ENCODE measurements at places on chromosomes 12 and 14.

- no peaks in the 10 kb centered on the region for H3K4me1 ChIP-seq
- no peak overlapping the region for H3K4me3 ChIP-seq
- no peak for ATAC-seq
- H3K36me3 ChIP-seq: no peaks in the 10 kb centered on the region
These were observed 1.2 kb downstream of the SLCO1C1 start for GRCh38 chr12:20696181-20696905.

- H3K36me3 ChIP-seq: peaks cover 18% of the 10 kb centered on the region
- peaks cover 50% of the 10 kb centered on the region for H3K4me1 ChIP-seq
- peak overlapping the region; percentile 97 for H3K27ac ChIP-seq
- no peaks in the 10 kb centered on the region for H3K27me3 ChIP-seq
- peak overlapping the region; percentile 97 for H3K4me3 ChIP-seq
These were observed 2.4 kb upstream of the NAB2 start for GRCh38 chr12:57086493-57087009.

GRCh38 chr14:65045006-65045405 is 57.3 kb downstream of the MAX start:
- H3K27ac ChIP-seq: no peak overlapping the region
- ATAC-seq: no peak
- peaks cover 38% of the 10 kb centered on the region for H3K36me3 ChIP-seq
- no peaks in the 10 kb centered on the region for H3K27me3 ChIP-seq

GRCh38 chr12:130116791-130117190 is 45.5 kb upstream of the FZD10 start:
- no peaks in the 10 kb centered on the region for H3K4me1 ChIP-seq
- no peak overlapping the region for H3K4me3 ChIP-seq
- ATAC-seq: no peak
- no peaks in the 10 kb centered on the region for H3K36me3 ChIP-seq
- H3K27ac ChIP-seq: no peak overlapping the region

DNA sequence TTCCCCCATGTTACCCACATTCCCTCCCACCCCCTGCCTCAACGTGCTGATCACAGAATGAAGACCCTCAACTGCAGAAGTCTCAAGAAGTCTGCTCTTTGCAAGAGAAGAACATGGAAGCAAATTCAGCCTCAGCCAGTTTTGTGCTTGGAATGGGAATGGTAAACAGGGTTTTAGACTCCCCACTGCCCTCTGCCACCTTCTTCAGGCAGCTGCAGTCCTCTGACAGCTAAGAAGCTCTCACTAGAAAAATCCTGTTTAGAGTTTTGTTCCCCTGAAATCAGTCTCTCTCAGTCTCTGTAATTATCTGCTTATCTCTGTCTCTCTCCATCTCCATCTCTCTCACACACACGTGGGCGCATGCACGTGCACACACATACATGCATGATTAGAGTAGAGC is 85.4 kb downstream of the CRACR2A start:
- no peak overlapping the region for H3K4me3 ChIP-seq
- H3K27ac ChIP-seq: no peak overlapping the region
- ATAC-seq: no peak
- no peaks in the 10 kb centered on the region for H3K27me3 ChIP-seq
- H3K4me1 ChIP-seq: no peaks in the 10 kb centered on the region

DNA sequence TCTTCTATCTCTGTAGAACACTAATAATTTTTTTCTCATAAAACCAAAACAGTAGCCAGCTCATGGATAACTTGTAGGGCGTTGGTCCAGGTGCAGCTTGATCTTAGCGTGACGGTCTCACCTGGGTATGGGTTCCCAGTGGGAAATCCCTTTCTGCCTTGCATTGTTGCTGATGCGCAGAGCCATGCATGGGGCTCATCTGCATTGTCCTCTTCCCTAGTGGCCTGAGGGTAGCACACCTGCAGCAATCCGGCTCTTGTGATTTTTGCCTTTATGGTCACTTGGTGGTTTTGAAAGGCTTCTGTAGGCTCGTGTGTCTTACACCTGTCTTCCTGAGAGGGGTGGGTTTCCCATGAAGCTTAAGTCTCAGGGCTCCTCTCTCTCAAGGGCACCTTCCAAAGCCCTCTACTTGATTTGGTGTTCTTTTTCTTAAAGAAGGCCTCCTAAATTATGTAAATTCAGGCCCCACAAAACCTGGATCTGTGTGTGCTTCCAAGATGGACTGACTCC is 130.6 kb downstream of the PRKCH start:
- ATAC-seq: no peak
- no peak overlapping the region for H3K4me3 ChIP-seq
- peaks cover 5% of the 10 kb centered on the region for H3K4me1 ChIP-seq
- no peak overlapping the region for H3K27ac ChIP-seq
- peaks cover 13% of the 10 kb centered on the region for H3K27me3 ChIP-seq
- H3K36me3 ChIP-seq: no peaks in the 10 kb centered on the region

DNA sequence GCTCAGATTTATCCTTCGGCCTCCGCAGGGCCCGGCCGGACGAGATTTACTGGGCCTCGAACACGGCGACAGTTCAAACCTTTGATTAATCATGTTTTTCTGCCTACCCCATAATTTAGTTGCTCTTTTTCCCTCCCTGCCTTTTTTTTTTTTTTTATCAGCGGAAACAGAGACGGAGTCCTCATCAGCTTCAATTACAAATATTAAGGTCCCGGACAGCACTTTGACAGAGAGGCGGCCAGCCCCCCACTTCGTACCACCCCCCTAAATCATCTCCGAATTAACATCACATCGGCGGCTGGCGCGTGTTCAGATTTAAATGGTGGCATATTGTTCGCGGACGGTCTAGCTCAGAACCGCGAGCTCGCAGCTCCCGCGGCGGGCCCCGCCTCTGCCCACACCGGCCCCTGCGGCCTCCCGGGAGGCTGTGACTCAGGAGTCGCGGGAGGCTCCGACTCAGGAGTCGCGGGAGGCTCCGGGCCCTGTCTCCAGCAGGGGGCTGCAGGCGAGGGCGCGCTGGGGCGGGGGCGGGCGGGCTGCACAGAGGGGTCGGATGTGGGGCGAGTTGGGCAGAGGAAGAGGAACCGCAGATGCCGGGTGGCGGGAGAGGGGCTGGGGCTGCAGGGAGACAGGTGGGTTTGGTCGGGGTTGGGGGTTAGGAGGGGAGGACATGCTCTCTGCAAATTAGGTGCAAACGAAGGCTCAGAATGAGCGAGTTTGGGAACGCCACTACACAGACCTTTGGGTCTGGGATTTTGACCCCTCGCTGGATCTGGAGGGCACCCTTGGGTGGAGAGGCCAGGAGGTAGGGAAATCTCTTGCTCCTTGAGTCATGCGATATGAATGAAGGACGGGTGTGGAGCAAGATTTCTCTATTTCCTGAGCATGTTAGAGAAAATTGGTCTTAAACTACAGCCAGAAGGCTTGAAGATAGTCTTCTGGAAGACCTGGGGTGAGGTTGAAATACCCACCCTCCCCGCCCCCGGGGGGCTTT is 19.6 kb upstream of the ATP5MC2 start:
- H3K27me3 ChIP-seq: peaks cover 86% of the 10 kb centered on the region
- no peaks in the 10 kb centered on the region for H3K36me3 ChIP-seq
- H3K4me3 ChIP-seq: peak overlapping the region; percentile 63
- peaks cover 36% of the 10 kb centered on the region for H3K4me1 ChIP-seq
- ATAC-seq: peak; percentile 16

DNA sequence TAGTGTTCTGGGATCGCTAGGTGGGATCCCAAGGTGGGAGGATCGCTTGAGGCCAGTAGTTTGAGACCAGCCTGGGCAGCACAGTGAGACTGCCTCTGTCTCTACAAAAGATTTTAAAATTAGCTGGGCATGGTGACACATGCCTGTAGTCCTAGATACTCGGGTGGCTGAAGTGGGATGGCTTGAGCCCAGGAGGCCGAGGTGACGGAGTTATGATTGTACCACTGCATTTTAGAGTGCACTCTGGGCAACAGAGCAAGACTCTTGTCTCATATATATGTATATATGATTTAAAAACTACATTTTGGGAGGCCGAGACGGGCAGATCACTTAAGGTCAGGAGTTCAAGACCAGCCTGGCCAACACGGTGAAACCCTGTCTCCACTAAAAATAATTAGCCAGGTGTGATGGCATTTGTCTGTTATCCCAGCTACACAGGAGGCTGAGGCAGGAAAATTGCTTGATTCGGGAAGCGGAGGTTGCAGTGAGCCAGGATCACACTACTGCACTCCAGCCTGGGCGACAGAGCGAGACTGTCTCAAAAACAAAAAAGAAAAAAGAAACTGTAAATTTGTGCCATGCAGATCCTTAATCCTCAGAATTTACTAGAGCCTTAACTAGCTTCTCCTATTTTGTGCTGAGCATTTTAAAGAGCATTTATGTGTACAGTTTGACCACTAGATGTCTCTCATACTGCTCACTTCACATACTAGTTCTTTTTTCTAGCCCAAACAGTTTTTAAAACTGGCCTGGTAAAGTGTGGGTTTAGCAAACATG is 114.8 kb downstream of the MON2 start:
- peaks cover 24% of the 10 kb centered on the region for H3K36me3 ChIP-seq
- H3K27ac ChIP-seq: no peak overlapping the region
- no peaks in the 10 kb centered on the region for H3K27me3 ChIP-seq
- ATAC-seq: no peak
- H3K4me1 ChIP-seq: peaks cover 10% of the 10 kb centered on the region

GRCh38 chr14:29821242-29821641 is 106.4 kb downstream of the PRKD1 start:
- no peak overlapping the region for H3K4me3 ChIP-seq
- H3K27ac ChIP-seq: no peak overlapping the region
- no peaks in the 10 kb centered on the region for H3K27me3 ChIP-seq

DNA sequence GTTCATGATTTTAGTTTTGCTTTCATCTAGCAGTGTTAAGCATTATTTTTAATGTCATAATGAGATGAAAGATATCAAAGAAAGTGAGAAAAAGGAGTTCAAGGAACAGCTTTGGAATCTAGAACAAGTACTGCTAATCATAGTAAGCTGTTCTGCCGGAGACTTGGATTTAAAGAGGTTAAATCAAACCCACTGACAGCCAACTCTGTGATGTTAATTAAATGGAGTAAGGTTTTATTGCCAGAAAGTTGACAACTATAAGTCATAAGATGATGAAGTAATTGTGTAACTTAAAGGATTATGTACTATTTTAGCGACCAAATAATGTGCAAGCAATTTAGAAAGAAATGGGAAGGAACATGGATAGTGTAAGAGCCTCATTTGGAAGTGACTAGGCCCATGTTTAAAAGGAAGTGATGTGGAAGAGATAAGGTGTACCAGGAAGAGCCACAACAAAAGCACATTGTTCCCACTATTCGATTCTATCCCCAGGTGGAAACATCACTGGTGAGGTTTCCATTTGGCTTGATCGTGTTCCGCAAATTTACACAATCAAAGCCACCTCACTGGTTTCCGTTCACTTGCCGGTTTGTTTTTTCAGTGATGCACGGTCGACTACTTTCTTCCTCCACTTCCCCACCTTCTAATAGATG is 388.5 kb downstream of the PAWR start:
- H3K36me3 ChIP-seq: no peaks in the 10 kb centered on the region
- no peaks in the 10 kb centered on the region for H3K4me1 ChIP-seq
- H3K27ac ChIP-seq: no peak overlapping the region
- ATAC-seq: no peak
- no peaks in the 10 kb centered on the region for H3K27me3 ChIP-seq

DNA sequence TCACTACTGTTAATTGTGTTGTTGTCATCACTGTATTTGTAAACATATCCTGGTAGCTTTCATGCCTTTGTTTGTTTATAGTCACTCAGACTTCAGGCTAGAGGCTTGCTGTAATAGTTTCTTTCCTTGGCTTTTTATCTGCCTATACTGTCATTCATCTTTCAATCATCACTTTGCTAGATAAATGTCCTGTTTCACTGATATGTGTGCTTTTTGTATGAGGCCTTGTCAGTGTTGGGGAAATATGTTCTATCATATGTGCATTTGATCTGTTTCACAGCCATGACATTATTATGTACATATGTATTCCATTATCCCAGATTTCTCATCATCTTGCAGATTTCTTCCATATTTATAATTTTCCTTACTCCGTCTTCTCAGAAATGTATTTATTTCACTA is 558.9 kb upstream of the LRFN5 start:
- no peaks in the 10 kb centered on the region for H3K27me3 ChIP-seq
- no peak overlapping the region for H3K27ac ChIP-seq
- no peaks in the 10 kb centered on the region for H3K4me1 ChIP-seq
- H3K36me3 ChIP-seq: no peaks in the 10 kb centered on the region
- no peak for ATAC-seq
- H3K4me3 ChIP-seq: no peak overlapping the region

DNA sequence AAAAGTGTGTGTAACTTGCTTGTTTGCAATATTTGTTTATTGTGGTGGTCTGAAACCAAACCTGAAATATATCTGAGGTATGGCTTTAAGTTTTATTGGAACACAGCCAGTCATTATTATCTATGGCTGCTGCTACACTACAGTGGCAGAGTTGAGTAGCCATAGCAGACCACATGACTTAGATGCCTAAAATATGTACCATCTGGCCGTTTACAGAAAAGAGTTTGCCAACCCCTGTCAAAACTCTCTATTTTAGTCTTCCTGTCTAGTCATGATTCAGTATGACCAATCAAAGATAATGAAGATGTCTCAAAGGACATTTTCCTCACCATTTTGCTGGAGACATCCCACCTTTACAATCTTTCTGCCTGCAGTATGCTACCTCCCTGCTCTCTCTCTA is 242.3 kb downstream of the ANO6 start:
- no peaks in the 10 kb centered on the region for H3K4me1 ChIP-seq
- ATAC-seq: no peak
- peaks cover 24% of the 10 kb centered on the region for H3K27me3 ChIP-seq
- no peak overlapping the region for H3K27ac ChIP-seq
- no peak overlapping the region for H3K4me3 ChIP-seq

DNA sequence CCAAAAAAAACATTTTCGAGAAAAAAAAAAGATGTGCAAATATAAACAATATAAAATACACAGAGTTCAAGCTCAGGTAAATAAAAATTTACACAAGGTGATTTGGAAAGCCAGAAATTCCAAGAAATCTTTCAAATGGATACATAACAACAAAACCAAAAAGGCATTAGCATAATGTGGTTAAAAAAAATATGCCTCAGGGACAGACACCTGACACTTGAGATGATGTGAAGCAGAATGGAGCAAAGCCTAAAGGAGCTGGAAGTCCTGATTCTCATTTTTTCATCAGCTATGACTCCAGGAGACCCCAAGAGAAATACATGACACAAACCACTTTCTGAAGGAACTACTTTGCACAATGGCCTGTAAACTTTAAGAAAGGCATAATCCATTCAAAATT is 98.6 kb downstream of the PPP2R5E start:
- no peaks in the 10 kb centered on the region for H3K27me3 ChIP-seq
- no peak for ATAC-seq
- no peak overlapping the region for H3K27ac ChIP-seq

DNA sequence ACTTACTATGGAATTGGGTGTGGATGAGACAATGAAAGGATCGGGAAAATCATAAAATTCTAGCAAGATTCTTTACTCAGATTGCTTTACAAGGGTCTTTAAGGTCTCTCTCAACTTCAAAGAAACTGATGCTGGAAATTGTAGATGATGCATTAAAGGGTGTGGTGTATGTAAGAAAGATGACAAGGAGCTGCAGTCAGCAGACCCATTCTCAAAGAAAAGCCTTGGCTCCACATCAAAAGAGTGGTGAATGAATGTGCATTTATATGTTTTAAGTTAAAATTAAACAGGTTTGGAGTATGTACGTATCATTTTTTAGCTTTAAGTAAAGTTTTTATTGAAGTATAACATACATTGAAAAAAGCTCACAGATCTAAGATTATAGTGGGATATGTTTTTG is 194.5 kb downstream of the C12orf75 start:
- H3K36me3 ChIP-seq: no peaks in the 10 kb centered on the region
- H3K27me3 ChIP-seq: peaks cover 9% of the 10 kb centered on the region
- no peak overlapping the region for H3K4me3 ChIP-seq
- H3K27ac ChIP-seq: no peak overlapping the region
- no peak for ATAC-seq
- H3K4me1 ChIP-seq: no peaks in the 10 kb centered on the region

- no peaks in the 10 kb centered on the region for H3K27me3 ChIP-seq
- ATAC-seq: no peak
- no peak overlapping the region for H3K27ac ChIP-seq
- no peaks in the 10 kb centered on the region for H3K4me1 ChIP-seq
- no peak overlapping the region for H3K4me3 ChIP-seq
- H3K36me3 ChIP-seq: no peaks in the 10 kb centered on the region
These were observed 316.2 kb downstream of the NPAS3 start for GRCh38 chr14:33254861-33255395.
